ENCODE measurements at places on chromosomes 12 and 14. TPM values are rescaled to one million over a fixed set of nuclear protein-coding genes. Genes with fewer than 3 reads are reported as not detected.

Gene DPPA3
- polyA plus RNA-seq = not detected

Gene ARHGAP9
- not detected for polyA plus RNA-seq

Gene VSIG10
- 2.0 TPM for polyA plus RNA-seq

Gene UNC79
- polyA plus RNA-seq = 26.0 TPM

Gene MDGA2
- polyA plus RNA-seq = 7.9 TPM

Gene RNU7-1
- polyA plus RNA-seq = not detected

Gene PLEKHG7
- not detected for polyA plus RNA-seq

All from neural cell (in vitro differentiated cells).